Nephron progenitor cell (in vitro differentiated cells): ENCODE measurements at places on chromosomes 5 and 9.

- DNase-seq: no peak
Measured at GRCh38 chr5:158383486-158383885, 524.5 kb upstream of the CLINT1 start.

DNA sequence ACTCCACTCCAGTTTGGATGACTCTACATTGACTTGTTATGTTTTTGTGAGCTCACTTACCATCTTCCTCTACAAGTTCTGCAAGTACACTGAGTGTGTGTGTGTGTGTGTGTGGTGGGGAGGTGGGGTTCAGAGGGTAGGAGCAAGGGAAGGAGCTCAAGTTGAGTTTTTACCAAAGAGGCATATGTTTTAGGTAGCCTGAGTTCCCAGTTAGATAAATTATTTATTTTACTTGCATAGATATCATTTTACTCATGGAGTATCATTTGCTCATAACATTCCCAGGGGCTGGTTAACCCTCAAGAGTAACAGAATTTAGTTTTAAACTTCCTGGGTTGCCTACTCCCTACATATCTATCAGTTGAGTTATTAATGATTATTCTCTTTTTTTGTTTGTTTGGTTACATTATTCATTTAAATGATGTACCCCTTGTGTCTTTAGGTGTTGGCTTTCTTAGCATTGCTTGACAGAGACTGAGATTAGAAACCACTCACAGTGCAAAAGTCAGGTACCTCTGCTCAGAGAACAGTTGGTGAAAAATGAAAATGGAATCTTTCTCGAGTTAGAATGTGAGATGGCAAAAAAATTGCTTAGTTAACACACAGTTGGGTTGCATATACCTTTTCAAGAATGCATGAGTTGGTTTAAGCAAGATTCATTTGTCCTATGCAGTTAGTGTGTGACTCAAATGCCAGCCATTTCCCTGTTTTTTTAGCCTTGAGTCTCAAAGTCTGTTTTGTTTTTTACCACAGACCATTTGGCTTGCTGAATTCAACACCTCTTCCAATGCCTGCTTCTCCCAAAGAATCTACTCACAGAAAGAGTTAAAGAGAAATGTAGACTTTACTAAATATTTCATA, 29.2 kb downstream of the TNFSF8 start:
- DNase-seq: no peak

DNA sequence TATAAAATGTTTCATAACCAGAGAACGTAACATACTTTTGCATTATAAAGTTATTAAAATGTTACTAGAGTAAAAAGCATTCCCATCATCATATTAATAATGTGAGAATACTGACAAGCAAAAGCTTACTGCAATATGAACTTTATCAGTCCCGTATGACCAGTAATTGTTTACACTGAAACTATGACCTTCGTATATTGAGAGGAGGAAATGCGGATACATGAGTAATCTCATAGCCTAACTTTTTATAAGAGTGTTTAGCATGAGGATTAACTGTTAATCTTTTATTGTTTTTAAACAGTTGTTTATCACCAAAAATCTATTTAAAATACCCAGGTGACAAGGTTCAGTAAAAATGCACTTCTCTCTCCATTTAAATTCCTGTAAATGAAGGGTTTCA, 272.4 kb downstream of the SLF1 start:
- DNase-seq: no peak

DNA sequence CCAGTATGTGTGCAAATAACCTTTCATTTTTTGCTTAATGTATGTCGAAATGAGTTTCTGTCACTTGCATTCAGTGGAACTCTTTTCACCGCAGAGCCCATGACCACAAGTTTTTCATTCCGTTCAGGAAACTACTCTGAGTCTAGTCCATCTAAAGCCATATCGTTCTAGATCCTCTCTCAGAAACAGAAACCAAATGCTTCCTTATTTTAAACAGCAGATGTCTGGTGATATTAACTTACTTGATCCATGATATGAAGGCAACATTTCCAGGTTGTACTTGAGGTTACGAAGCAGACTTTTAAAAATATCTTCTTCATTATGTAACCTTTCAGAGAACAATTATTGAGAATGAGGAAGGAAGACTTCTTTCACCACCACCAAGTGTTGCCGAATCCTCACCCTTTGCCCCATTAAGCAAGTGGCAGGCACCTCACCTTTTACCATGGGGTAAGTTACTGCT, 72.4 kb upstream of the GNAQ start:
- DNase-seq: no peak

- no peak for DNase-seq
Measured at GRCh38 chr5:141903261-141903660, 20.4 kb upstream of the DELE1 start.

GRCh38 chr9:138007566-138007917, 130.0 kb downstream of the CACNA1B start:
- no peak for DNase-seq

- DNase-seq: no peak
Measured at GRCh38 chr5:153469423-153469822, 21.0 kb upstream of the GRIA1 start.
